Tongue (tissue), 3 donors: ENCODE measurements at places on chromosomes 11 and 22. TPM values are rescaled to one million over a fixed set of nuclear protein-coding genes. Genes with fewer than 3 reads are reported as not detected.

DNA sequence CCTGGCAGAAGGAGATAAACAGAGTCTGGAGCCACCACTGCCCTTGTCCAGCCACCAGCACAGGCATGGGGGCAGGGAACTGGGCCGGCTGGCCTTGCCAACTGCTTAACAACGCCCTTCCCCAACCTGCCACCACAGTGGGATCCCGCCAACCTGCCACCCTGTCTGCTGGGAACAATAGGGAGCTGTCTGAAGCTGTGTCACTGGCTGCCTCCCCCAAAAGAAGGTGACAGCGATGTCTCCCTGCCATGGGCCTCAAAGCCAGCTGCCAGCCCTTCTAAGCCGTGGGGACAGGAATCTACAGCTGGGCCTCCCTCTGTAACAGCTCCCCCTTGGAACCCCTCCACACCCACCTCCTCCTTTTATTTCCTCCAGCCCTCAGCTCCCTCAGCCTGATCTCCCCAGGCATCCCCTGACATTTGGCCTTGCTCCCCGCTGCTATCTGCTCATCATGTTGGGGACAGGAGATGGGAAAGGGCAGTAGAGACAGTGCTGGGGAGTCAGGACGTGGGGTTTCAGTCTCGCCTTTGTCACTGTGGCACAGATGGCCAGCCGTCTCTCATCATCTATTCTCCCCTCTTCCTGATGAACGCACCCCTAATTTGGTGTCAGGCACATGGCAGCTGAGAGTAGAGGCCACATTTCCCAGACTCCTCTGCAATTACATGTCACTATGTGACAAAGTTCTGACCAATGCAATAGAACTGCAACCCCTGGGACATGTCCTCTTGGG, 51.3 kb upstream of the PRDM11 start:
- no peak for DNase-seq

Gene PLAAT5
- total RNA-seq: 2.3 TPM

Gene POU2AF2
- 0.41 TPM for total RNA-seq

- peak; percentile 66 for DNase-seq
Measured at GRCh38 chr11:32297611-32298011, 137.7 kb downstream of the WT1 start.

DNA sequence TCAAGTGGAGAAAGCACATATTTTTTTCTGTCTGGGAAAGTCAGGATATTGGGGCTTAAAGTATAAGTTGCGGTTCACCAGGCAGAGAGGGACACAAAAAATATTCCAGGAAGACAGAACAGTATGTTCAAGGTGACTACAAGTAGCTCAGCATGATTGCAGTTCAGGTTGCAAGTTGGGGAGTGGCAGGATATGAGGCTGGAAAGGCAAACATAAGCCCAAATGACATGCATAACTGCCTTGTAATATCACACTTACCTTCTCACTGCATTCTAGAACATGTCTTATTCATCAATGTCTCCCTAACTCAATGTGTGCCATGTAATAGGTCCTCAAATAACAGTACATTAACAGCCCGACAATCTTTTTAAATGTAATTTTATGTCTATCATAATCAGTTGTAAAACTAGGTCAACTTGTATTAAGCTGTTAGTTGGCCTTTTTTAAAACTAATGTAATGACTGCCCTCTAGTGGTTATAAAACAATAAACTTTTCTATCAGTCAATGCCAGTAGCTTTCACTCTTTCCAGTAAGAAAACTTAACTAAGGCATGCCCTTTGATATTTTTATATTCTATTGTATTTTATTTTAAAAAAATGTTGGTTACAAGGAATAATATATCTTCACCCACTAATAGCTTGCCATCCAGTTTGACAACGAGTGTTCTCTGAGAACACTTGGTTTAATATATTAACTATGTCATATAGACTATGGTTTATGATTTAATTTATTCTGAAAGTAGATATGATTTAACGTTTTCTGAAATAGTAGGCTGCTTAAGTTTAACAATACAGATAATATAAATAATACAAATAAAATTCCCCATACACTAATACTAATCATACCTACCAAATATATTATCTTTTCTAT, 39.4 kb upstream of the CFAP300 start:
- peak; percentile 73 for DNase-seq

GRCh38 chr22:22604326-22605073, 39.9 kb upstream of the GGTLC2 start:
- no peak for DNase-seq

Gene WBP2NL
- total RNA-seq: 2.8 TPM

Gene GSTT2B
- total RNA-seq: 5.8 TPM

DNA sequence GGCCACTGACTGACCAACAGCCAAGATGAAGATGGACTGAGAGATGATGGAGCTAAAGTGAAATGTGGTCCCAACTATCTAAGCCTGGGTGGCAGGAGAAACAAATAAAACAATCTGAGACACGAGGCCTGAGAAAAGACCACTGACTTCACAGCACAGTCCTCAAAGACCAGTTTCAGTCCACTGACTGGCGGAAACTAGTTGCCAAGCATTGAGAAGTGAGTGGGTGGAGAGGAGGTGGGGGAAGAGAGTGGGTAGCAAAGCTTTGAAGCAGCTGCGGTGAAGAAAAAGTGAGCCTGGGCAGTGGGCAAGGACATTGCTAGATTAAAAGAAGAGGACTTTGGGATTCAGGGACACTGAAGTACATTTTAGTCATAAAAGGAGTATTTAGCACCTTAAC, 1.9 kb downstream of the MS4A1 start:
- DNase-seq: no peak

Gene TRPC6
- total RNA-seq: 20.7 TPM

DNA sequence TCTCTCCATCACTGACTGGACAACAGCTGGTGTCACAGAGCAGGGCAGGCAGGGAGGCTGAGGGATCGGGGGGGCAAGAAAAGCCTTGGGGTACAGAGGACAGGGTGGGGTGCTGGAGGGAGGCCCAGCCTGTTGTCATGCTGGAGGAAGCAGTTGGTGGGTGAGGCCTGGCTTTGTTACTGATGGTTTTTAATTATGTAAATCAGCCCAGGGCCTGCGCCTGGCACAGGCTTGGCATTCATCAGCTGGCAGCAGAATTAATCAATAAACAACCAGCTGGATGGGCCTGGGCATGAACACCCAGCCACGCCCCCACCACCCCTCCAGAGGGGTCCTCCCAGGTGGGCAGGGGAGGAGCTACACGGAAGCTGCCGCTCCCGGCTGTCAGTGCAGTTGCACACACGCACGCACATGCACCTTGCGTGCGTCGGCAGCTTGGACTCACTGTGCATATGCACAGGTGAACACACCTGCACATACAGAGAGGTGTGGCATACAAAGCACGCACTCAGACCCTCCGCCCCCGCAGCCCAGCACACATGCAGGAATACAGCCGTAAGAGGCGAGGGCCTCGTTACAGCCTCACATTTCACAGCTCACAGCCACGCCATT, 21.3 kb upstream of the ELFN2 start:
- no peak for DNase-seq

DNA sequence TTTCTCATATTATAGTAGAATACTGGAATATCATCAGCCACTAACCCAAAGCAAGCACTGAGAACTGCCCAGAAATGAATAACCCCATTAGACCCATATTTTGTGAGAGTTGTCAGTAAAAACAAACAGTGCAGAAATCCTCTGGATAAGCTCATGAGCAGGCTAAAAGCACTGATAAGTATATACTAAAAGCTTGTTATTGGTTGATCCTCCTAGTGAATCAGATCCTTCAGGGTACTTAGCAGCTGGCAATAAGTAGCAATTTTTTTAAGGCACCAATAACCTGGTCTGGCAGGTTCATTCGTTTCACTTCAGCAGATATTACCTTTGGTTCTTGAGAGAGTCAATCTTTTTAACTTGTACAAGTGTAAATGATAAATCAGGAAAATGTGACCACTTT, 1.2 kb downstream of the NOX4 start:
- peak; percentile 2 for DNase-seq

Gene PRRG4
- 5.8 TPM for total RNA-seq

Gene MUC6
- total RNA-seq: not detected

GRCh38 chr11:62880231-62880802, 379 bp upstream of the SLC3A2 start:
- DNase-seq: no peak

GRCh38 chr11:91023731-91024130, 800.9 kb upstream of the CHORDC1 start:
- peak; percentile 53 for DNase-seq

Gene CARNS1
- 39.0 TPM for total RNA-seq

Gene TRIM49D2
- total RNA-seq: not detected

DNA sequence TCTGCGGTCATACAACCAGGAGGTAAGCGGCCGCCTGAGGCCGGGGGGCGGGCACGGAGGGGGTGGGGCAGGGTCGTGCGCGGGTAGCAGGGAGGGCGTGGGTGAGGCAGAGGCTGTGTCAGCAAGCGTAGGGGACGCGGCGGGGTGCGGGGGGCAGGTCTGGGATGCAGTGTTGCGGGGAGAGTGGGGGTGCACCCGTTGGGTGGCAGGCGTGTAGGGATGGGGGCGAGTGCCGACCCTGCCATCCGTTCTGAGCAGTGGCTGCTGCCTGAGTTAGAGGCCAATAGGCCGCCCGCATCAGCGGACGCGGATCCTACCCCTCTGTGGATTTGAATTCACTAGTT, 1.4 kb downstream of the RIC8A start:
- no peak for DNase-seq

DNA sequence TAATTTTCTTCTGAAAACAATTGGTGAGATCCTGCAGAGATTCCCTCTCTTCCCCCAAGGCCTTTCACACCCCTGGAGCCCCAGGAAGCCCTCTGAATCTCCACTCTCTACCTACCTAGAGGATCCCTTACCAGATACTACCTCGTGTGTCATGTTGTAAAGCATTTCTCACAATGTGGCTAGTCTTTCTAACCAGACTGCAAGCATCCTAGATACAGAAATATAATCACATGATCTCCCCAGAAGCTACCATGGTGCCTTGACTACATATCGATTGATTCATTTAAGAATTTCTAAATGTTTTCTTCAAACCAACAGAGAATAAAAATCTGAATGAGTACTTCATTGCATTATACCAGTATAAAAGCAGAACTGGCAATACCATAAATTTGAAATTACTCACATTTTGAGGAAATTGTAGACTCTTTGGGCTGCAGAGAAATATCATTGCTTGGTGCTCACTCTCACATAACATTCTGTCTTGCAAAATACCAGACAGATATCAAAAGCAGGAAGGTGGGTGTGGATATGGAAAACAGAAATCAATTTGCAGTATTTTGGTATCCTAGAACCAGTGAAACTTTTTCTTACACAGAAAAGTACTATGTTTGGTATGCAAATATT, 113.5 kb downstream of the MAML2 start:
- no peak for DNase-seq

DNA sequence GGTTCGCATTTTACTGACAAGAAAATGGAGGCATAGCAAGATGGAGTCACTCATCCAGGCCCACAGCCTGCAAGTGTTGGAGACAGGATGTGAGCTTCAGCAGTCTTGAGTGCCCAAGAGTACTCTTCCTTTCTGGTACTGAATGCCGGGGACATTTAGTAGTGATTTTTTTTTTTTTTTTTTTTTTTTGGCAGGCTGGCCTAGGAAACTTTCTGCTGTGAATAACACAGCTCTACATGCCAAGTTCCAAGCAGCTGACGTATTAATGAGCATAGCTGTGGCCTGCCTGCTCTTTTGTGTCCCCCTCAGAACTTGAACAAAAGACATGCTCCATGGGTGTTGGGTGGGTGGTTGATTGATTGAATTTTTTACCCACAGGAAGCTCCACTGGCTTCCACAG, 195.5 kb upstream of the CADM1 start:
- peak; percentile 94 for DNase-seq

DNA sequence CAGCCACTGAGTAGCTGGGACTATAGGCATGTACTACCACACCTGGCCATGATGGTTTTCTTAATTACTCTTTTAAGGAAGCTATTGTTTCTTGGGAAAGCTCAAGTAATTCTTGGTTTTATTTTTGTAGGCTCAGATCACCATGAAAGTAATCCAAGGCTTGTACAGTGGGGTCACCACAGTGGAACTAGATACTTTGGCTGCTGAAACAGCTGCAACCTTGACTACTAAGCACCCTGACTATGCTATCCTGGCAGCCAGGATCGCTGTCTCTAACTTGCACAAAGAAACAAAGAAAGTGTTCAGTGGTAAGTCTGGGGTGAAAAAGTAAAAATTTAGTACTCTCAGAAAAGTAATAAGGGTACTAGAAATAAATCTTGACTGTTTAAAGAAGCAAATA, 11.3 kb downstream of the RRM1 start:
- DNase-seq: peak; percentile 14

GRCh38 chr11:60349990-60350389, 22.9 kb downstream of the MS4A6E start:
- DNase-seq: no peak

Gene ELFN2
- 1.0 TPM for total RNA-seq

GRCh38 chr11:5705688-5706087, 16.1 kb downstream of the TRIM22 start:
- no peak for DNase-seq

DNA sequence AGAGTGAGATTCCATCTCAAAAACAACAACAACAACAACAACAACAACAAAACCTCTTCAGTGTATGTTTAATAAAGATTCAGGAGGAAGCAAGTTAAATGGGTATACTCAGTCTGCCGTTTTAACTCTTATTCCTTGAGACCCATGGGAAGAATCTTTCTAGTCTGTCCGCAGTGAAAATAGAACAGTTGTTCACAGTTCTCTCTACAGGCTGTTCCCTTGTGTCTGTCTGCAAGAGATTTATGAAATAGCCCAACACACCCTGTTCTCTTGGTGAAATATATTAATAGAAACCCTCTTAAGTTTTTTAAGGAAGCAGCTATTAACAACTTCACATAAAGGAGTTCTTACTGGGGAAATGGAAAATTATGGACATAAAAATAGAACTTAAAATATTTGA, 682.2 kb upstream of the RAG2 start:
- peak; percentile 66 for DNase-seq

Gene OR51B5
- not detected for total RNA-seq

DNA sequence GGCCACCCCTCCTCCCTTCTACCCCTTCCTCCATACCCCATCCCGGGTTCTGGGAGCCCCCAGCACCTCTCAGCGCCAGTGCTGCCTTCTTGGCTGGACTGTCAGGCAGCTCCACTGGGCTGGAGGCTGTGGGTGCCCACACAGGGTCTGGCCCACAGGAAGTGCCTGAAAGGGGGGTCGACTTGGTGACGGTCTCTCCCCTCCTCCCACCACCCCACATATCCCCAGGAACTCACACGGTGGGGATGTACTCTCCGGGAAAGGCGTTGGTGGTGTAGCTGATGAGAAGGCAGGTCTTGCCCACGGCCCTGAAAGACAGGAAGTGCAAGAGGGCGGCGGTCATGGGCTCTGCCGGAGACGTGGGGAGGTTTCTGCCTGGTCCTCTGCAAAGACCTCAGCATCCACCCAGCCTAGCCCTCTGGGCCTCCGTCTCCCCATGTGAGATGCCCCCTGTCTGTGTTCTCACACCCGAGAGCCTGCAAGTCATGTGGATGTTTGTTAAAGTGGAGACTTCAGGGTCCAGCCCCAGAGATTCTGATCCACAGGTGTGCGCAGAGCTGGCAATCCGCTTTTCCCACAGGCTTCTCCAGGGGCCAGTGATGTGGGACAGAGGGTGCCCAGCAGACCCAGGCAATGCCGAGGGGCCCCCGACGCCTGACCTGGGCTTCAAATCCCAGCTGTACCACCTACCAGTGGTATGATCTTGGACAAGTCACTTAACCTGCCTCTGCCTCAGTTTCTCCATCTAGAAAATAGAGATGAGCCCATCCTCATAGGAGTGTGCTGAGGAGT, 2.5 kb downstream of the RAC2 start:
- DNase-seq: no peak

GRCh38 chr22:33005476-33005875, 52.7 kb downstream of the SYN3 start:
- no peak for DNase-seq
